ENCODE measurements at places on chromosomes 7 and 10.

DNA sequence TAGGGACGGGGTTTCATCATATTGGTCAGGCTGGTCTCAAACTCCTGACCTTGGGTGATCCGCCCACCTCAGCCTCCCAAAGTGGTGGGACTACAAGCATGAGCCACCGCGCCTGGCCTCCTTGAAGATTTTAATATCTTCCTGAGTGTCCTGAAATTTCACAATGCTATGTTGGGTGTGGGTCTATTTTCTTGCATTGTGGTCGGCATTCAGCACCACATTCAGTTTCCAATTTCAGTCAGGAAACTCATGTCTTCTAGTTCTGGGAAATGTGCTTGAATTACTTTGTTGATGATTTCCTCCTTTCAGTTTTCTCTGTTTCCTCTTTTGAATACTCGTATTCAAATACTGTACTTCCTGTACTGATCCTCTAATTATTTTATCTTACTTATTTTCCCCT, 49.3 kb upstream of the IL6 start:
- no peak for DNase-seq

GRCh38 chr7:44324481-44325200, 753 bp downstream of the CAMK2B start:
- no peak for DNase-seq

DNA sequence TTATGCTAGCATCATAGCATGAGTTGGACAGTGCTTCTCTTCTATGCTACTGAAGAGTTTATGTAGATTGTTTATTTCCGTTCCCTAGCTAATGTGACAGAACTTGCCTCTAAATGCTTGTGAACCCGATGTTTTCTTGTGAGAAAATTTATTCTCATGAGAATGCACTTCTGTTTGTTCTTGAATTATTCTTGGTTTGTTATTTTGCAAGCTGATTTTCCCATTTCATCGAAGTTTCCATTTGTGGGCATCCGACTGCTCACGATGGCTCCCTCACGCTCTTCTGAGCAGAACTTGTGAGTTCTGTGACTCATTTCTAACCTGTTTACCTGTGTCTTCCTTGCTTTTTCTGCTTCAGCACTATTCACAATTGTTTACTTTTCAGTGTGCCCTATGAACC, 59.9 kb downstream of the WDFY4 start:
- DNase-seq, result no peak

DNA sequence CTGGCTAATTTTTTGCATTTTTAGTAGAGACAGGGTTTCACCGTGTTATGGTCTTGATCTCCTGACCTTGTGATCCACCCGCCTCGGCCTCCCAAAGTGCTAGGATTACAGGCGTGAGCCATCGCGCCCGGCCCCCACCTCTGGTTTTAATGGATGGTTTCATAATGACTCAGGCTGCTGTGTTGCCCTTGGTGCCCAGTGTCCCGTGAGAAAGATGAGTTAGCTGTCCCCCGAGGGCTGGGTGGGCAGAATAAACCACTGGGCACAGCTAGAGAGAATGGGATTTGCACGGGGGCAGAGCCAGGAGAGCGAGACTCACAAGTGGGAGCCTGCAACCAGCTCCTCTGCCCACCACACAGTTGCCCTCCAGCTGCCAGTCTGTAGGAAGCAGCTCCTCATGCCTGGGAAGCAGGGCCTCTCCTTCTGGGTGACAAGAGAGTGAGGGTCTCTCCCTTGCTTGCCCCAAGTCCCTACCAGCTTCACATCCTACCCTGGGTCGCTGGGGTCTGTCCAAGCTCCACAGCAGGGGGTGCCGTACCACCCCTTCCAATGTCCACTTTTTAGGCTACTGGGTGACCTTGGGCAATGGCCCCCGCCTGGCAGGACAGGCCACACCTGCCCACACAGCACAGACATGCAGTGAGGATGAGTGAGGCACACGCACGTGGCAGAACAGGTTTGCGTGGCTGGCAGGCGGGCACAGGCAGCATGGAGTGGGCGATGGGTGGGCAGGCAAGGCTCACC, 16.1 kb upstream of the NDST2 start:
- DNase-seq, result no peak

- no peak for DNase-seq
These were observed 168.9 kb downstream of the SLIT1 start for GRCh38 chr10:97016728-97017473.
